Stimulated activated CD4-positive, alpha-beta T cell treated with anti-CD3 and anti-CD28 coated beads, Interleukin-2, amount 100 ng/mL, for 4 hours (primary cell): ENCODE measurements at places on chromosomes 5 and 9.

- DNase-seq = no peak
These were observed 327.8 kb downstream of the ADGRV1 start for GRCh38 chr5:90886381-90886780.

GRCh38 chr9:9133526-9133925, 1333.9 kb upstream of the DMAC1 start:
- no peak for DNase-seq

- DNase-seq = no peak
These were observed 101.4 kb downstream of the LPAR1 start for GRCh38 chr9:110936719-110937452.

GRCh38 chr5:14016549-14016948, 72.1 kb upstream of the DNAH5 start:
- DNase-seq = no peak

- no peak for DNase-seq
These were observed 23.2 kb downstream of the FGD3 start for GRCh38 chr9:92970467-92970923.

DNA sequence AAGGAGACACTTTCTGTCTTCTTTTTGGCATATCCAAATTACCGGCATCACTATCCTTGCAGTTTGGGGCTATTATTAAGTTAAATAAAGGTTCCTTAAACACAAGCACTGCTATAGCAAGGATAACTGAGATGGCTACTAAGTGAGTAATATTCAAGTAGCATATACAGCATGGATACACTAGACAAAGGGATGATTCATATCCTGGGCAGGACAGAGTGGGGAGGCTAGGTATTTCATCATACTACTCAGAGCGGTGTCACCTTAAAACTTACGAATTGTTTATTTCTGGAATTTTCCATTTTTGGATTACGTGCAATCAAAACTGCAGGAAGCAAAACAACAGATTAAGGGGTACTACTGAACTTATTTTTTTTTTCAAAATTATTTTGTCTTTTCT, 54.1 kb downstream of the FER start:
- DNase-seq = no peak

- DNase-seq = no peak
These were observed 199.9 kb upstream of the PIK3R1 start for GRCh38 chr5:68015381-68016302.

GRCh38 chr9:109316207-109316640, 4.6 kb downstream of the EPB41L4B start:
- DNase-seq = no peak
